ENCODE measurements at places on chromosomes 1 and 21.

- DNase-seq: no peak
These were observed 71.4 kb downstream of the DIRAS3 start for GRCh38 chr1:67978890-67979516.

- no peak for DNase-seq
These were observed 168.4 kb downstream of the TNFSF18 start for GRCh38 chr1:172882385-172882784.

DNA sequence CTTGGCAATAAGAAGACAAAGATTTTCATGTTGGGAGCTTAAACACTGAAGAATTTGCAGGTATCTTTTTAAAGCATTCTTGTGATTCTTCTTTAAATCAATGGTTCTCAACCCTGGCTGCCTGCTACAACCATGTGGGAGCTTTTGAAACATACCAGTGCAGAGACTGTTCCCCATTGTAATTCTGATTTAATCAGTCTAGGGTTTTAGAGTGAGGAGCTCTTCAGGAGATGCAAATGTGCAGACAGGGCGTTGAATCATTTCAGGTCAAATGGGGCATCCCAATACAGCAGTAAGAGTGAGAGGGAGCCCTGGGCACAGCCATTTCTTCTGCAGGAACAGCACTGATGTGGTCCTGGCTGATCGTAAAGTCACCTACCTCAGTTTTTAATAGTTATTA lies 24.3 kb downstream of the KCNJ6 start:
- DNase-seq: no peak

DNA sequence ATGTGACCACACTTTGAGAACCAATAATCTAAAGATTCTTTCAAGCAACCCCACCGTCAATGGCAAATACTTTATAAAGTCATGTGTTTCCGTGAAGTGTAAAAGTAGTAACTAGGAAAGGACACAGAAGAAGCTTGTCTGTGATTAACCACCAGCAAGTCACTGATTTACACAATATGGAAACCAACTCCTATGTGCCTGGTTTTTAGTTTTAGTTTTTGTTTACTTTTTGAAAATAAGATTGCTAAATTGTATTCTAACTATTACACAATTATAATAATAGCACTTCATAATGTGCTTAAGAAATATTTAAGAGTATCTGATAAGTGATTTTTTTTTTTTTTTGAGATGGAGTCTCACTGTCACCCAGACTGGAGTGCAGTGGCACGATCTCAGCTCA lies 13.0 kb downstream of the FMO2 start:
- DNase-seq: no peak

DNA sequence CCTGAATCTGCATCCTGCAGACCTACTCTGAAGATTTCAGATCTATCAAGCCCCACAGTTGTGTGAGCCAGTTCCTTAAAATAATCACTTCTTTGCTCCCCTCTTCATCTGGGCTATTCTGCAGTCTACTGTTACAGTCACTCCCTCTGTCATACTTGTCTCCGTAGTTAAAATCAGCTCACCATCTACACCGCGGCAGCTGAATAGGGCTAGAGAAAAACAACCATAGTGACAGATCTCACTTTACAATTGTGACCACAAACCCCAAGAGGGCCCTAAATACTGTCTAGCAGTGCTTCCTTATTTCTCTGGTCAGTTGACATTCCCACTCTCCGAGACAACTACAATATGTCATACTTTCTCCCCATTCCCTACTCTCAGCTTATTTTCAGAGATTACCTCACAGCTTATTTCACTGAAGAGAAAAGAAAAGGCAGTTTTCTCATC lies 12.9 kb downstream of the DESI2 start:
- no peak for DNase-seq

DNA sequence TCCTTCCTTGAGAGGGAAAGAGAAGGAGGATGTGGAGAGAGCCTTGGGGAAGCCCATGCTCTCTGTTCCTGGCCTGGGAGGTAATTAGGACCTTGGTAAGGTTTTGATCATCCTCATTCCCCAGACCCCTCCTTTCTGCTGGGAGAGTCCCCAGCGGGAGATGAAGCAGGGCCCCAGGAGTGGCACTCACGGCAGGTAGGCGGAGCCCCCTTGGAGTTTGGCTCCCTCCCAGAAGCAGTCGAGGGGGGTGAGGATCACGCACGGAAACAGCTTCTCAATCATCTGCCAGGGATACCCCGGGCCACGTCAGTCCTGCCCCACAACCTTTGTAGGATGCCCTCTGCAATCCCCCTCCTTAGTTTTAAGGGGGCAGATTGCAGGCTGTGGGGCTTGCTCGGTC lies 11.5 kb downstream of the PTCH2 start:
- DNase-seq: no peak

DNA sequence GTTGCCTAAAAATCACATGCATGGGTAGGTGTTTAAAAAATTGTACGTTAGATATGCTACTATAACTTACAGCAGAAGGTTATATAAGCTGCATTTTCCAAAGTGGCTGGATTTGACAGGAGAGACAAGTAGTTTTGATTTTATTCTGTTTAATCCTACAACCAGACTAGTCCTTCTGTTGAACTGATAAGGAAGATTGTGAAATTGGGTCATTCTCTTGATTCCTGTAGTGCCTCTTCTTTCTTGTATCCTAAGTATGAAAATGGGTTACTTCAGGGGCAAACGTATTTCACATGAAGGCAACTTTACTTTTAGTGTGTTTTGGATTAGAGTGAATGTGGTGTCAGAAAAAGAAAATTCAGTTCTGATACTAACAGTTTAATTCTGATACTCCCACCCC lies 19.0 kb downstream of the CDC42 start:
- no peak for DNase-seq

DNA sequence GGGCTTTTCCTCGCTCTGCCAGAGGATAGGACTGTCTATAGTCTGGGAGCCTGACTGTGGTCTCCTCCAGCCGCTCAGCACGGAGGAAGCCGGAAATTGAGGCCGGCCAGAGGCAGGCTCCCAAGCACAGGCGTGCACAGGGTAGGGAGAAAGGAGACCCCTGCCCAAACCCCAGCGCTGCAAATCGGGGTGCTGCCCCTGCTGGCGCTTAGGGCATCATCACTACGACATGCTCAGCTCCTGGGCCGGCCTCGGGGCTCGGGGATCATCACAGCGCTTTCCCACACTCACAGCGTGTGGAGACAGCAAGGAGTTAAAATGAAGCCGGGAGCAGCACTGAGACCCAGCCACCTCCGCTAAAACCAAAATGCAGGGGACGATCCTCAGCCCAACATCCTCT lies 62.8 kb upstream of the ARHGEF16 start:
- no peak for DNase-seq

DNA sequence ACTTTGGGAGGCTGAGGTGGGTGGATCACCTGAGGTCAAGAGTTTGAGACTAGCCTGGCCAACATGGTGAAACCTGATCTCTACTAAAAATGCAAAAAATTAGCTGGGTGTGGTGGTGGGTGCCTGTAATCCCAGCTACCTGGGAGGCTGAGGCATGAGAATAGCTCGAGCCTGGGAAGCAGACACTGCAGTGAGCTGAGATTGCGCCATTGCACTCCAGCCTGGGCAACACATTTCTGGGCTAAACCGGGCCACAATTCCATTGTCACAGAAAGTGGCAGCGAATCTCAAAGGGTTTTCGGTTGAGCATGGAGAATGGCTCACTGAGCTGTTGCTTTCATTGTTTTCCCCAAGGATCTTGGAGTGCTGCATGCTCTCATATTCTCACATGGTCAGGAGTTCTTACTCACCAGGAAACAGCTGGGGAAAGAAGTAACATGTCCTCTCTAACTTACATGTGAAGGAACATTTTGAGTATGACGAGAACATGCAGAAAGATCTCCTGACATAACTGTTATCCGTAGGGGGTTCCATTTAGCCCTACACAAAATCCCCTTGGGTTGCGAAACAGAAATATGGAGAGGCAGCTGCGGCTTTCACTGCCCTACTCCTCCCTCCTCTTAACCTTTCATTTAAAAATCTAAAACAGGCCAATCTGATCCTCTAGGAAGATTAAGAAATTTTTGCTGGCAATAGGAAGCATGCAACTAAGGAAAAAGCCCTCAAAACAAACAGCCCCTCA lies 341.1 kb downstream of the PCP4 start:
- DNase-seq: no peak

DNA sequence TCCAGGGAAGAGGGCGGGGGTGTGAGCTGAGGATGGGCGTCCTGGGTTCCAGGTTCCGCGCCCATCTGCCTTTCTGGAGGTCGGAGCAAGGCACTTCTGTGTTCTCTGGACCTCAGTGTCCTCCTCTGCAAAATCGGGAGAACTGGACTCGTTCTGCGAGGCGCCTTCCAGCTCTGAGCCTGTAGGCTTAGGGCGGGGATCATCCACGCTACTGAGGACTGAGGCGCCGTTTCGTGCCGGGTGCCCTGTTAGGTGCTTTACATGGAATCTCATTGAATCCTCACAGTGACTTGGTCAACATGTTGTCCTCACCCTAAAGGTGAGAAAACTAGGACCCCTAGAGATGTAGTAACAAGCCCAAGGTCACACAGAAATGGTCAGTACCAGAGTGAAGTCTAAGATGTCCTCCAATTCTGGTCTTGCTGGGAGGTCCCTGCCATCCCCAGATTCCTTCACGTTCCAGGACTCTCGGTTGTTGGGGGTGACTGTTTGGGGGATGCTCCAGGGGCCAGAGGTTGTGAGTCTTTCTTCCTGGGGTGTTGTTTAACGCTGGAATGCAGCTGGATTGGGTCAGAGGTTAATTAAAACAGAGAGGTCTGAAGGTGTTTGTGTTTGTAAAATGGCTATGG lies 677 bp downstream of the PRKAA2 start:
- DNase-seq: no peak

DNA sequence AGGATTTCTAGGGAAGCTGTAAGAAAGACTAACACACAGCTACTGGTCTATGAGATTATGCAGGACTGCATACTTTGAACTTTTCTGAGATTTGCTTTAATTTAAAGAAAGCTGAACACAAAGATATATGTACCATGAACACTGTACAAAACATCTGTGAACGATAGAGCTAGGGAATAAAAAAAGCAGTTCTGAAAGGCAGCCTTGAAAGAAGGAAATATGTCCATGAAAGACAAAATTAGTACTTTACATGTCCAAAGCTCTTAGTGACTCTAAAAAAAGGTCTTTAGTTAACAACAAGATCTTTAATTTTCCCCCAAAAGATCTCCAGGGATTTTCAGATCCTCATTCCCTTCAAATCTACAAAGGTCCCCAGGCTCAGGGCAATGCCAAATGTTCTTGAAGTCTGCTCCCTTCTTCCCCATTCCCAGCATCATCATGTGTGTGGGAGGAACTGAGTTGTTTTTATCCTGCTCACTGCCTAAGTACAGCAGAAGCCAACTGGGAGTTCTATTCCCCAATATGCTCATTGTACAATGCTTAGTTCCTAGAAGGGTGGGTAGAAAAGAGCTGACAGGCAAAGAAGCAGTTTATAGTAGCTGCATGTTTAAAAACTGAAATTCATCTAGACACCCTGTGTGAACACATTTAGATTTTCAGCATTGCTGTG lies 60.1 kb upstream of the PTCH2 start:
- DNase-seq: no peak

DNA sequence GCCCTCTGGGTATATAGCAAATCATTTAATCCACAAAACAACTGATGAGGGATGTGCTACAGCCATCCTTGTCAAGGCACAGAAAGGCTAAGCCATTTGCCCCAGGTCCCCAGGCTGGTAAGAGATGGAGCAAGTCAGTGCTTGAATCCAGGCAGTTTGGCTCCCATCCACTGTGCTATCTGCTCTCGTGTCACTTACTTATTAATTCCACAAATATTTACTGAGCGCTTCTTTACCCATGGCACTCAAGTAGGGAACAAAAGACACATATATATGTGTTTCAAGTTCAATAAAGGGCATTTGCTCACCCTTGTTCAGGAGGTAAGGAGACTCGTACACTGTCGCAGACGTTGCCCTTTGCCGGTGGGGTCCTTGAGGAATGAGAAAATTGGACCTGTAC lies 38.6 kb upstream of the MPZL1 start:
- no peak for DNase-seq
